Right ventricle myocardium inferior (tissue), 1 donor: ENCODE measurements at places on chromosomes 13 and 19. TPM values are rescaled to one million over a fixed set of nuclear protein-coding genes. Genes with fewer than 3 reads are reported as not detected.

- DNase-seq, result no peak
Observed at GRCh38 chr13:112722433-112723263, 32.8 kb downstream of the ATP11A start.

The CPT1C gene
- 2.9 TPM for total RNA-seq

- DNase-seq, result no peak
Observed at GRCh38 chr19:29576761-29577648, 29.1 kb upstream of the POP4 start.

DNA sequence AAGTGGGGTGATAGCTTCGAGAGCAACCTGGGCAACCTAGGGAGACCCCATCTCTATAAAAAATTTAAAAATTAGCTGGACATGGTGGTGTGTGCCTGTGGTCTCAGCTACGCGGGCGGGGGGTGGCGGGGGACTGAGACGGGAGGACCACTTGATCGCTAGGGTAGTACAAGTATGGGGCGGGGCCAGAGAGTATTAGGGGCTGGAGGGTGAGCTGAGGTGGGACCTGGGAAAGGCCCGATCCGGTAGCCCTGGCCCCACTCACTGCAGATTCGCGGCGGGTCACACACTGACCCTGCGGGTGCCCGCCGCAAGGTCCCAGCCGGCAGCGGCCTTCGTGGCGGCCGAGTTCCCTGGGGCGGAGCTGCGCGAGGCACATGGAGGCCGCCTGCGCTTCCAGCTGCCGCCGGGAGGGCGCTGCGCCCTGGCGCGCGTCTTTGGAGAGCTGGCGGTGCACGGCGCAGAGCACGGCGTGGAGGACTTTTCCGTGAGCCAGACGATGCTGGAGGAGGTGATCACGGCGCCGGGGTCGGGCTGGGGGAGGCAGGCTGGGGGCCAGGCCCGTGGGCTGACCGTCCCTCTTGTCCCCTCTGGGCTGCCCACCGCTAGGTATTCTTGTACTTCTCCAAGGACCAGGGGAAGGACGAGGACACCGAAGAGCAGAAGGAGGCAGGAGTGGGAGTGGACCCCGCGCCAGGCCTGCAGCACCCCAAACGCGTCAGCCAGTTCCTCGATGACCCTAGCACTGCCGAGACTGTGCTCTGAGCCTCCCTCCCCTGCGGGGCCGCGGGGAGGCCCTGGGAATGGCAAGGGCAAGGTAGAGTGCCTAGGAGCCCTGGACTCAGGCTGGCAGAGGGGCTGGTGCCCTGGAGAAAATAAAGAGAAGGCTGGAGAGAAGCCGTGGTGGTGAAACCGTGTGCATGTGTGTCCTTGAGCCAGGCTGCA lies 2.0 kb upstream of the ARHGAP45 start:
- DNase-seq, result peak; percentile 88

DNA sequence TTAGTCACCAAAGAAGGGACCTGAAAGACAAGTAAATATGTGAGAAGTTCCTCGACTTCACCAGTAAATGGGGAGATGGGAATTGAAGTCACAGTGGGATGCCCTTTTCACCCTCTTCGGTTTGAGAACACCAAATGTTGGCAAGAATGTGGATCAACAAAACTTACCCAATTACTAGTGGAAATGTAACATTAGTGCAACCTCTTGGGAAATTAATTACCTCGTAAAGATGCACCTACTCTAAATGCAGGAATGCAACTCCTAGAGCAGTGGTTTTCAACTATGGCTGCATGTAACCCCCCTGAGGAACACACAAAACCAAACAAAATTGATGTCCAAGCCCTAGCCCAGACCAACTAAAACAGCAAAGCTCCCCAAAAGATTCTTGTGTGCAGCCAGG lies 78.1 kb downstream of the LNX2 start:
- no peak for DNase-seq

DNA sequence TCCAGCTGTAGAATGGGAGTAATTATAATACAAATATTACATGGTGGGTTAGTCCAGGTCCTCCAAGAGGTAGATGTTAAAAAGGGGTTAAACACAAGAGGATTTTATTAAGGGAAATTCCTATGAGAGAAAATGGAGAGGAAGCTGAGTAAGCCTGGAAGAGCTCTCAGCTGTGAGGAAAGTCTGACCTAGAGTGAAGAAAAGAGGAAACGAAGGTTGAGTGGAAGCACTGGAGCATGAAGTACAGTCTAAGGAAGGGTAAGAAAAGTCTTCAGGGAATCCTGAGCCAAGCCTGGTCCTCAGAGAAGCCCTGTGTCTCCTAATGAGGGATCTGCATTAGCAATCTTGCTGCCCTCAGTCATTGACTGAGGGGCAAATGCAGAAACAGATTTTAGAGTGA lies 506.2 kb downstream of the GPC5 start:
- DNase-seq, result no peak

The KCTD12 gene
- 42.8 TPM for total RNA-seq

The SYT3 gene
- 0.27 TPM for total RNA-seq

The PPM1N gene
- 0.65 TPM for total RNA-seq

GRCh38 chr19:39110263-39110967 lies 15.2 kb upstream of the PAK4 start:
- DNase-seq, result peak; percentile 76
